ENCODE measurements at places on chromosomes 2 and 18.

- DNase-seq: no peak
Measured at GRCh38 chr2:82000606-82001005, 1696.1 kb upstream of the LRRTM1 start.

DNA sequence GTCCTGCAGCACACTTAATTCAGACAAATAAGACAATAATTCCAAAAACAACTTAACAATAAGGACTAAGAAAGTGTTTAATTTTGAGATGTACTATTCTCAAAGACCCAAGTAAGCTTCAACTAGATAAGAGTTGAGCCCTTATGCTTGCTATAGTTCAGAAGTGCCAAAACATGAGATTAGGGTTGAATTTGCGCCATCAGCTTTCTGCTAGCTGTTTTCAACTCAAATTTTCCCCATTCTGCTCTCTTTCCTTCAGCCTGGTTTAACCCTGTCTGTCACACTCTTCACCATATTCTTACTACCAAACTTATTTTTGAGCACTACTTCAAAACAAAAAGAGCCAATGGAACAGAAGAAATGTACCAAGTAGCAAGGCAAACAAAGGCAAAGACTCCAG lies 4.1 kb downstream of the NFE2L2 start:
- DNase-seq: no peak

- DNase-seq: no peak
Measured at GRCh38 chr2:110140401-110140800, 24.8 kb upstream of the MALL start.

DNA sequence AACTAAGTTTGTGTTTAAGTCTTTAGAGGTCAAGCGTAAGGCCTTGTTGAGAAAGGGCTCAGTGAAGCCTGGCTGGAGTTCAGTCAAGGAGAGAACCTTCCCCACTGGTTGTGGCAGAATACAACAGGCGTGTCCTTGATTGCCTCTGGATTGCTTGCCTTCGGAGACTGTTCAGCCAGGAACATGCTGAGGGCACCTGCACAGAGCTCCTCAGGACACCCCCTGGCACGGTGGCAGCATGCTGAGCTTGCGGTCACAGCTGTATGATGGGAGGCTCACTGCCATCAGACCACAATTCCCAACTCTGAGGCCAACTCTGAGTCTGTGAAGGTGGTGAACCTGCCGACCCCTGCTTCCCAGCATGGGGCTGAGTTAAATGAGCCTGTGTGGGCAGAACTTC lies 130.0 kb downstream of the LPIN1 start:
- DNase-seq: no peak

DNA sequence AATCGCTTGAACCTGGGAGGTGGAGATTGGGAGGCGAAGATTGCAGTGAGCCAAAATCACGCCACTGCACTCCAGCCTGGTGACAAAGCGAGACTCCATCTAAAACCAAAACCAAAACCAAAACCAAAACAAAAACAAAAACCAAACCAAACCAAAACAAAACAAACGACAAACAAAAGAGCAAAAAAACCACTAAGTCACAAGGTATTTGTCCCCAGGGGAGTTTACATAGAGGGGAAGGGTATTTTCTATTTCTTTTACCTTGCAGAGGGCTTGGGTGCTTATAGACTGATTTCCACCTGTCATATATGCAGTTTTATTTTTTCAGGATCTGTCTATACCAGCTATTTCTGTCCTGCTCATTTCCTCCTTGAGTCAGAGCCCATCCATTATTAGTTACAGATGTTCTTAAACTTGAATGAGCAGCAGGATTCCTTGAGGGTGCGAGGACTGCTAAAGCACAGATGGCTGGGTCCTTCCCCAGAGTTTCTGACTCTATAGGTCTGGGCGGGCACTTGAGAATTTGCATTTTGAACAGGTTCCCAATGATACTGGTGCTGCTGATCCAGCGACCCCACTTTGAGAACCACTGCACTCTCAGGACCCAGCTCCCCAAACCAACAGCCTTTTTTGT lies 102.2 kb upstream of the UXS1 start:
- no peak for DNase-seq

DNA sequence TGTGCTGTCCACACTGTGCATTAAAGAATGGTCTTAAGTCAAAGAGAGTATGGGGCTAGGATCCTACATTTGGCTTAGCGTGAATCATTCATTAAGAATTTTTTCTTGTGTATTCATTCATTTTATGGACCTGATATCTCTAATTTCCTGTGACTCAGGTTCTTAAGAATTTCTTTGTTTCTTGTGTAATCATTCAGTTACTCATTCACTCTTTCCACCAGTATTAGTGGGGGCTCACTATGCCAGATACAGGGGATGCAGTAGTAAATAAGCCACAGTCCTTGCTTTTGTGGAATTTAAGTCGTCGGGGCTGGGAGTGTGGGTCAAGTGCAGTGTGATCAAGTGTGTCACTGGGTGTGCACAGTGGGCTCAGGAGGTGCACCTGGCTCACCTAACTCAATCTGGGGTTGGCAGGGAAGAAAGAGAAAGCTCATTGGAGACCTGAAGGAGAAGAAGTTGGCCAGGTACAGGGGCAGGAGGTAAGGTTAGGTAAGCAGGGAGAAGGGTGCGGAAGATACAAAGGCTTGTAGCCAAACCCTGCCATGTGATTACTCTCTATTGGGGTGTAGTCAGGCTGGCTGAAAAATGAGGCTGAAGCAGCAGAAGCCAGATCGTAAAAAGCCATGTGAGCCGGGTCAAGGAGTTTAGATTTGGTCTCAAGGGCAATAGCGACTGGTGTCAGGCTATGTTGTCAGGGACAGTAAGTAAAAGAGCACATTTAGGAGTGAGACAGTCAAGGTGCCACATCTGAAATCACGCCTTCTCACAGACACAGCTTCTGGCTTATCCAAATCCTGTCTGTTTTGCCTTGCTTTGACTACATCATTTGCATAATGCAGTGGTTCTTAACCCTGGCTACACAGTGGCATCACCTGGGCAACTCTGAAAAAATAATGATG lies 67.2 kb downstream of the KCTD1 start:
- DNase-seq: no peak

GRCh38 chr2:237058423-237058822 lies 27.3 kb upstream of the COPS8 start:
- DNase-seq: no peak

GRCh38 chr18:61982475-61982874 lies 89.7 kb upstream of the RNF152 start:
- no peak for DNase-seq

- DNase-seq: no peak
Measured at GRCh38 chr18:79599441-79599931, 80.1 kb upstream of the CTDP1 start.

All from stimulated activated CD4-positive, alpha-beta T cell treated with anti-CD3 and anti-CD28 coated beads, TNF-alpha, amount 100 ng/mL, for 1 hour (primary cell).